ENCODE measurements at places on chromosomes 12 and 14.

GRCh38 chr12:110547090-110547489, 36.0 kb downstream of the PPTC7 start:
- DNase-seq, result no peak

- no peak for DNase-seq
Observed at GRCh38 chr14:68376067-68376779, 416.6 kb downstream of the ZFP36L1 start.

- peak; percentile 5 for DNase-seq
Observed at GRCh38 chr12:62123721-62124203, 136.4 kb upstream of the USP15 start.

GRCh38 chr14:52846591-52846990, 55.2 kb upstream of the GNPNAT1 start:
- DNase-seq, result no peak

DNA sequence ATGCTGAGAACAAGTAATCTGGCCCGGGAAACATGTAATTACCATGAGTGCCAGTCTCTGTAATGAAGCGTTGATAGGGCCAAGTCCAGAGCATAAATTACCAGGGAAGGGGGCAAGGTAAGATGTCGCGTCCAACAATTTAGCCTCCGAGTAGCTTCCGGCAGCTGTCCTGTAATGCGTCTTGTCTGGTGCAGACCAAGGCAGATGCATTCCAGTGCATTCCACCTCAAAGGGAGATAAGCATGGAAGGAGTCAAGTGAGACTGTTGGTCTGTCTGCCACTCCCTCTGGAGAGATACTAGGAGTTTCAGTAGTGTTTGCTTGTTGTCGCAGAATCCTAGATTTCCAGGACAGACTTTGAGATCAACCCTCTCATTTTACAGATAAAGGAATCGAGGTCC, 218.3 kb downstream of the AACS start:
- DNase-seq, result no peak

- no peak for DNase-seq
Observed at GRCh38 chr14:28243600-28243999, 523.0 kb upstream of the FOXG1 start.

DNA sequence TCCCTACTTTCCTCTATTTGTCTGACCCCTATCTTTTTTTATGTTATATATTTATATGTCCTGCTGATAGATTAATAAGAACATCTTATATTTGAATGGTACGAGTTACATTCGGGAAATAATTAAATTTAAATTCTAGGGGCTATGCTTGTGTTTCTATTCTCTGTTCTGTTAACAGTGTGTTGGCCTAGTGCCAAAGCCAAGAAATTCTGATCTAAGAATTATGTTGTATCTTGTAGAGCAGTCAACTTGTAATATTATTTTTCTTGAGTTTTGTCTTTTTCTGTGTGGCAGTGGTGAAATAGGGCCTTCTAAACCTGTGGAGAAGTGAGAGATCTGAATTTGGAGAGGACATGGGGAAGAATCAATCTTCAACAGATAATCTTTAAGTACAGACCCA, 9.0 kb upstream of the HSPA2 start:
- no peak for DNase-seq

DNA sequence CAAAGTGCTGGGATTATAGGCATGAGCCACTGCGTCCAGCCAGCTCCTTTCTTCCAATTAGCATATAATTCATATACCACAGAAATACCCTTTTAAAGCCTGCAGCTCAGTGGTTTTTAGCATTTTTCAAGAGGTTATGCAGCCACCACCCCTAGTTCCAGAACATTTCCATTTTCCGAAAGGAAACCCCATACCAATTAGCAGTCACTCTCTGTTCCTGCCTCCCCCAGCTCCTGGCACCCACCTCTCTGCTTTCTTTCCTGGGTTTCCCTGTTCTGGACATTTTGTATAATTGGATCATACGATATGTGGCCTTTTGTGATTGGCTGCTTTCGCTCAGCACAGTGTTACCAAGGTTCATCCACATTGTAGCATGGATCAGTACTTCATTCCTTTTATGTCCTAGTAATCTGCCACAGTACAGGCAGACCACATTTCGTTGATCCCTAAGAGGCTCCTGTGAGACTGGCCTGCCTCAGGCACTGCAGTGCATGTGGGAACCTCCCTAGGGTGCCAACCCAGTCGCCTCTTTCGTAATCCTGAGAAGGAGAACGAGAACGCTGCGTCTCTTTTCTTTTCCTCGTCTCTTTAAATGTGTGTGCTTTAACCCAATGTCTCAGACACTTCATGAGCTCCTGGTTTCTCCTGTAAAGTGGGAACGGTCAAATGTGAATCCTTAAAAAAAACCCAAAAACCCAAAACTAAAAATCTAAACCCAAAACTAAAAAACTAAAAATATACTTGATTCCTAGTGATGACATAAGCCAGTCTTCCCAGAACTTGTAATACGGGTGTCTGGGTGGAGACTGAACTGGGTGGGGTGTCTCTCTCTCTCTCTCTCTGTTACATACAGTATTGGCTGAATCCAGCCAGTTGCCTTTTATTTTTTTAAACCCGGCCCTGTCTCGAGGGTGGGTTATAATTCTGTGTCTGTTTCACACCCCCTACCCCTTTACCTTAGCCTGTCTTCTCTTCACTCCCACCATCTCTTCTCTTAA, 14.7 kb downstream of the AACS start:
- no peak for DNase-seq

DNA sequence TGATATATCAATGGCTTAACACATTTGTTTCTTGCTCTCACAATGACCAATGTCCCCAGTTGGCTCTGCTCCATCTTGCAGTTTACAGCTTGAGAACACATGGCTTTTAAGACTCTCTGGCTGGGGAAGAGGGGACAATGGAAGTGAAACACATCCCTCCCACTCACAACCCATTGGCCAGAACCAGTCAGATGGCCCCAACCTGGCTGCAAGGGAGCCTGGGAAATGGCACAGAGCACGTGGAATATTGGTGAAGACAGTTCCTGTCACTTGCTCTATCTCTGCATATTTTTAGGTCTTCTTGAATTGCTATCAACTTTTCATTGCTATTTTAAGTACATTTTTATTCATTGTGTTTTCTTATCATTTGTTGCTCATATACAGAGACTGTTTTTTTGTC, 345.4 kb downstream of the MED13L start:
- no peak for DNase-seq

- no peak for DNase-seq
Observed at GRCh38 chr14:103758059-103758776, 42.6 kb downstream of the ZFYVE21 start.

GRCh38 chr14:73613419-73613963, 1.2 kb downstream of the ACOT6 start:
- no peak for DNase-seq

DNA sequence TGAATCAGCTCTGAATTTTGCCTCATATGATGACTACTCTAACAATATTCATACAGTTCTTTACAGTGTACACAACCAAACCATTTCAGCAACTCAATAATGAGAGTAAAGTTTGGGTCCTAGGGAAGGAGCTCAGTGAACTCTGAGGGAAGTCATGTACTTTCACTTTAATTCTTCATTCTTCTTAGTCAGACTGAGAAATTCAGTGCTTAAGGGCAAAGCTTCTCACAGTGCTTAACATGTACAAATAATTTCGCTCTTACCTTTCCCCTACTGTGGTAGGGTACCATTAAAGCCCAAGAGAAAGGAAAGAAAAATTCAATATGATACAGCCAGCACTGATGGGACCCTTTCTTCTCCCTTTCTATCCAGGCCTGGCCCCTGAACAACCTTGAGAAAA, 435.0 kb downstream of the NELL2 start:
- no peak for DNase-seq

DNA sequence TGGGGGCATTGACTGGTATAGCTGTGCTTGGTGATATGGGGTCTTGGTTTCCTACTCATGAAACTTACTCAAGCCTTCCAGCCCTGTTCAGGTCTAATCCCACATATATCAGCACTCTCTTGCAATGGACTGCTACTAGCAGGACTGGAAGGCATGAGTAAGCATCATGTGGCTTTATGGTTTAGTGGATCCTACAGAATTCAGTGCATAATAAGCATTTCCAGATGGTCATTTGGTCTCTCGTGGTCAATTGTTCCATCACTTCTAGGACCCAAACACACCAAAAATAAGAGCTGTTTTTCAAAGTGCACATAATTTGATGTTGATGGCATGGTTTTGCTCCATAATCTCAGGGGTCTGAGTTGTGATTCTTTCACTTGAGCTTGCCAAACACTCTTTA, 114.4 kb downstream of the LMNTD1 start:
- no peak for DNase-seq

DNA sequence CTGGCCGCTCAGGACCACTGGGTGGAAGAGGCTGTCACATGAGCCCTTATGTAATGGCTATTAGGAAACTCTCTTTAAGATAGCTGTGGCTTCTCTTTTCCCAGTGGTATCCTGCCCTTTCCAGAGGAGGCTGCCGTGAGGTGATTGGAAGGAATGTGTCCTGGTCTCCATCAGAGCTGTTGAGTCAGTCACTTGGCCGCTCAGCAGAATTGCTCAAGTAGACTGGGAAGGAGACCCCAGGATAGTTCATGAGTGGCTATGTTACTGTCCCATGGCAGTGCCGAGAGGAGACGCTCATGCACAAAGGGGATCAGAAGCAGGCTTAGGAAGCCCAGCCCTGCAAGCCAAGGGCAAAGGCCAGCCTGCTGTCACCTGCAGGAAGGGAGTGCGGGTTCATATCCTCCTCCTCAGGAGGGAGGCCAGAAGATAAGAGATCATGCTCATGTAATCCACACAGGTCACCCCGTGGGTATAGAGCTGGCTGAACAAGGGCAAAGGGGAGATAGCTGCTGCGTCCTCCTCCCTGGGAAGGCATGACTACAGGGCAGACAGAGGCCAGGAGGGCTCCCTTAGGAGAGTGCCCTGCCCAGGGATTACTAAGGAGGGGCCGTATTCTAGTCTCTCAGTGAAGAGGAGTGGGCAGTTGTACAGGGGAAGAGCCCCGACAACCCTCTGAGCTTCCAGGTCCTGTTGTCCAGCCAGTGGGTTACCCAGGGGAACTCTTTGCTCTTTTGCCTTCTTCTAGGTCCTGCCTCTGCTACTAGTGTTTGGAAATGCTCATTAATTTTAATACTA, 137.0 kb upstream of the MAX start:
- no peak for DNase-seq

GRCh38 chr12:90773491-90773890, 181.5 kb downstream of the CCER1 start:
- DNase-seq, result no peak

DNA sequence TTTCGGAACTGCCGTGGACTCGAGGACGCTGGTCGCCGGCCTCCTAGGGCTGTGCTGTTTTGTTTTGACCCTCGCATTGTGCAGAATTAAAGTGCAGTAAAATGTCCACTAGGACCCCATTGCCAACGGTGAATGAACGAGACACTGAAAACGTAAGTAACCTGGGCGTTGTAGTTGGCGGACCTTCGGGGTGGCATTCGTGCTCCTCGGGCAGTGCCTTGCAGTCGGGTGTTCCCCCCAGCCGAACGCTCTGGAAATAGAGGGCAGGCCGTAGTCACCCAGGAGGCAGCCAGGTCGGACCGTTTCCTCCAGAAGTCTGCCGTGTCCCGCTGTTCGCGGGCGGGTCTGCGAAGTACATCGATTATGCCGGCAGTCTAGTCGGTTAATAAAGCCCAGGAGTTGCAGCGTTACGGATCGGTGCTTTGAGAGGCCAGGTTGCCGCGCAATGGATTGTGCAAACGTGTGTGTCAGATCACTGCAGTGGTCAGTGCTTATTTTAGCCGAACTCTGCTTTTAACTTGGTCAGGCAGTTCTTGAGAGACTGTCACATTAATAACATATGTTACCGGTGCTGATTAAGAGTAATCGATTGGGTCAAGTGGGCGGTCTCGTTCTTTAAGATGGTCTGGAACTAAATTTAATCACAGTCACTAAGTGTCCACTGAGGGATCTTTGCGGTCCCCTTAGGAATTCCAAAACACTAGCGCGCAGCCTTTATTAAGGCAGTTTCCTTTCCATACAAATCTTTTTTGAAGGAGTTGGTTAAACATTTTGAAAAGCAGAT, 906 bp downstream of the MARK3 start:
- peak; percentile 24 for DNase-seq

DNA sequence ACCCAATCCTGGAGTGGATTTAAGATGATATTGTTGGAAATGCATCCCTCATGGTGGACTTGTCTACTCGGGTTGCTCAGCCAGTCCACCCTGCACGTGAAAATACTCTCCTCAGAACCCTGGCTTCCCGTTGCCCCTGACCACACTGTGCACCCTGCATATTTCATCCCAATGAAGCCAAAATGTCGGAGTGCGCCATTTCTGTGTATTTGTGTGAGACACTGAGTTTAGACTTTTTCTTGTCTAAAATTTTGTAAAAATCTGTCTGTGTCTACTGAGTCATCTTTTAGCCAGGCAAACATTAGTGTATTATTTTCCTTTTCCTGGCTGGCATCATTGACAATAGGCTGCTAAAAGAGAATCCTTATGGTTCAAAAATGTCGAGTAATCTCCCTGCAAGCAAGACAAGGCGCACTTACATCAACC, 485 bp upstream of the PNMA1 start:
- no peak for DNase-seq

DNA sequence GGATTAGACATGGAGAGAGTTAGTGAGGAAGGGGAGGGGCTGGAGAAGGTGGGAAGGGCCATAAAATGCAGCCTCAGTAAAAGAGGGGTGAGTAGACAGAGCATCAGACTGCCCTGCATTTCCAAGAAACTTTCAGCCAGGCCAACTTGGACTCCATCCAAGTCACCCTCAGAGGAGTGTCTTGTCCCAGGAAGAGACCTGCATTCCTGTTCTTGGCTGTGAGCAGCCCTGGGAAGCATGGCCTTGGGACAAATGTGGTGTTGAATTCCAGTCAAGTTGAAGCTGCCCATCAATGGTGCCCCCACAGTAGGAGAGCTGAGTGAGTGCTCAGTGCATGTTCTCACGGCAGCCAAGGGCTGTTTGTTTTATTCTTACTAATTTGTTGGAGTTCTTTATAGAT, 35.0 kb upstream of the TUNAR start:
- no peak for DNase-seq

DNA sequence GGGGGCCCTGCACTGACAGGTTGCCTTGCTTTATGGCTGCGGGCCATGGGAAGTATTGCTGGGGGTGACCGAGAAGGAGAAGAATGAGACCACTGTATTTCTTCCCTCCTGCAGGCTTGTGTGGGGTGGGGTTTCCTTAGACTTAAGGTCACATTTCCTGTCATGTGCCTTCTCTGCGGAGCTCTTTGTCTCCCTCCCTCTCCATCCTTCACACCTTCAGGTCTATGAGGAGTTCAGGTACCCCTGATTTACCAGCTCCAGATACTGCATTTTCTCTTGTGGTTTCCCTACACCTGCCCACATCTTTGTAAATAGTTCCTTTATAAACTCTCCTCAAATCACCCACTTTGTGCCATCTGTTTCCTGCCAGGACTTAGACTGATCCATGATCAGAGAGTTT, 3.6 kb downstream of the FNTB start:
- DNase-seq, result no peak

GRCh38 chr12:16189849-16190248, 87.6 kb downstream of the SLC15A5 start:
- no peak for DNase-seq

- peak; percentile 95 for DNase-seq
Observed at GRCh38 chr12:120686151-120686689, 729 bp upstream of the MLEC start.

All from T-helper 17 cell (primary cell).